ENCODE measurements at places on chromosomes 5 and 9.

DNA sequence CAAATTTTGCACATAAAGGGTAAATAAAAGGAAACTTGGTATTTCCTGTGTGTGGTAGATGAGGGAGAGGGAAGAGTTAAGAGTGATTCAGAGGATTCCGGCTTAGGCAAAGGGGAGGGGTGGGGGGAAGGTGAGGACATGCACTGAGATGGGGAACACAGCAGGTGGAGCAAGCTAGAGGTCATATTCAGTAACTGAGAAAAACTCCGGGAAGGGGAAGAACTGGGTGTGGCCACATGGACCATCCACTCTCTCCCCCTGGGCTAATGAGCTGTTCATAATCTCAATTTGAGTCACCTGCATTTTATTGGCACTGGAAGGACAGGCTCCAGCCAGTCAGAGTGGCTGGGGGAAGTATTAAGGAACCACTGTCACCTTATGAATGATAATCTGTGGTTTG lies 45.1 kb upstream of the UGCG start:
- no peak for DNase-seq

DNA sequence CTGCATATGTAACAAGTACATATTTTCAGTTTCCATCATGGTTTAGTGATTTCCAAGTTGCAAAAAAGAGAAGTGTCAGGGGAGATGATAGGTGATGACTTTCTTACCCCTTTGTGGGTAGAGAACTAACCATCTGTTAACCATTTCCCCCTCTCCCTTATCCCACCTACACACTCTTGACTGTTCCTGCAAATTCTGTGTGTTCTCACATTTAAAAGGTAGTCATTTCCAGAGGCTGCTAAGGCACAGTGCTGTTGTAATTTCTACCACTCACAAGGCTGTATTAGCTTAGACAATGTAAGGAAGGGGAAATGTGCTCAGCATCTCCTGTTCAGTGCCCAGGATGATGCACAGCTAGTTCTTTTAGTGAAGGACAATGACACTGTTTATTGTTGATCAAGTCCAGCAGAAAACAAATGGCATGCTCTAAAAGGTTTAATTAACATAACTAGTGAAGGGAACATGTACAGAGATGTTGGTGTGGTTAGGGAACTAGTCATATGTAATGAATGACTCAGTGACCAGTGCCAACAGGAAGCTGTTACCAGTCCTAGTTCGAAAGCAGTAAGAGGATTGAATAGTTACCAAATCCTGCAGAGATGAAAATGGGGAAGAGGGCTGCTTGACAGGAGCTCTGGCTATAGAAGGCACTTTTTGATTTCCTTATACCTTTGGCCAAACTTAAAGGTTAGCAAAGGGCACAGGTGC lies 165.1 kb downstream of the PLK2 start:
- DNase-seq: no peak

DNA sequence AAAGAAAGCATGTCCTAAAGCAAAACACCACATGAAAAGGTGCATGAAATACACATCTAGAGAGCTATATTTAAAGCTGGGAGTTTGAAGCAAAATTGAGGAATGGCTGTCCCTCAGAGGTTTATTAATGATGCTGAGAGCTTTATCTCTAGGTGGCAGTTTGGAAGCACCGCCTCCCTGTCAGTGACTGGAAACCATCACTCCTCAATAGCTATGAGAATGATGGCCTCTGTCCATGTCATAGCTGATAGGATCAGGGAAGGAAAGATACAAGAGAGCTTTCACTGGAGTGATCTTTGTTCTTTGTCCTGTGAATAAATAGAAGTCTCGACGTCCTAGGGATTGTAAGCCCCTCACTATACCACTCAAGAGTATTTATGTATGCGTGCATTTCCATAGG lies 110.5 kb downstream of the NUDT12 start:
- DNase-seq: no peak

DNA sequence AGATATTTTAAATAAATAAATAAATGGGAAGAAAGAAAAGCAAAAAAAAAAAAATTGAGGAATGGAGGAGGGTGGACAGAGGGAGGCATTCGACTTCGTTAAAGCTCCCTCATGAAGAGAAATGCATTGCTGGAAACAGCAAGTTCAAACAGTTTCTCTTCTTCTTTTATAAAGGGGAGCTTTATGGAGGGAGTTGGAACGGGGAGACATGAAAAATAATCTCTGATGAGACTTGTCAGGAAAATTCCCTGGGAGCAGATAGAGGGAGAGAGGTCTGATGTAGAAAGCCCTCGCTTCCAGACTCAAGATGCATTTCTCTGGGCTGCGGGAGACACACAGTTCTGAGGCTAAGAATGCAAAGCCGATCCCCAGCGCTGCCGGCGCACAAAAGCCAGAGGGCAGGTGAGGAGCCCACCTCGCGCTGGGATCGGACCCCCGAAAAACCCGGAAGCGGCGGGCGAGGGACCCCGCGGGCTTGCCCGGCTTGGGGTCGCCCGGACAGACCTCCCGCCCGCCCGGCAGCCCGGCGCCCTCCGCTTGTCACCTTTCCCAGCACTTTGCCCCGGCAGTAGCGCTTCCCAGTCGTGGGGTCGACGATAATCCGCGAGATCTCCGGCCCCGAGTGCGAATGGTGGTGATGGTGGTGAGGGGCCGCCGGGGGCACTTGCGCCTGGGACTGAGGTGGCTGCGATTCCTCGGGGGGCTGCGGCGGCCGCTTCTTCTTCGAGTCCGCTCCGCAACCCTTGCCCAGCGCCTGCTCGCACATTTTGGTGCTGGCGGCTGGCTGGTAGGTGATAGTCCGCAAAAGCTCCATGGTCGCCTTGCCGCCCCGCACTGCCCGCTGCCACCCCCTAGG lies 512 bp downstream of the PLK2 start:
- no peak for DNase-seq

- peak; percentile 83 for DNase-seq
Observed at GRCh38 chr5:55172937-55173686, at the start of gene CDC20B. Gene CDC20B, minus strand, starts transcription at chr5:55173177. Its CDS starts 177 bp downstream, at chr5:55173000.

DNA sequence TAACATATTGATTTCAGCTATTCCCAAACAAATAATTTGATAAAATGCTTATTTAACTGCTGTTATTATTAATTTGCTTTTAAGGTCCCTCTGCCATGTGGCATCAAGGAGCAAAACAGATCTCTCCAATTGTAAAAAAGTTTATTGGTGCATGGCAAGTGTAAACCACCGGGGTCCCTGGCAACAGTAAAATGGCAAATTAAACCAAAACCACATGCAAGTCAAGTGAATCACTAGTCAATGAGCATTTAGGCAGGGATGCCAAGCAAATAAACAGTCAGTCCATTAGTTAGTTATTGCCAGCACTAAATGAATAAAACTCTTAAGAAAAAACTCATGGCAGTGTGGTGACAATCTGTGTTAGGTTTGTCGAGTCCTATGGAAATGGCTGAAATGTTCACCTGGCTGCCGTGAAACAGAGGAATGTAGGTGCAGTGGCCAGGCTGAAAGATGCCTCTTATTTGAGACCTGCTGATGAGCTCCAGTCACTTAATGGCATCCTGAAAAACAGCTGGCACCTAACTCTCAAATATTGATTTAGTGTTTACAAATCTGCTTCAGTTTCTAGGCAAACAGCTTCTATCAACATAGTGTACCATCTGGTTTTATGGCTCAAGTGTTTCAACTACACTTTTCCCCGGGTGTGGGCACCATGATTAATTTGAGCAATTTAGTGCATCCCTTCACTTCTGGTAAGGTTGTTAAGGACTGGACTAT lies 296.5 kb upstream of the ITGA1 start:
- DNase-seq: no peak

DNA sequence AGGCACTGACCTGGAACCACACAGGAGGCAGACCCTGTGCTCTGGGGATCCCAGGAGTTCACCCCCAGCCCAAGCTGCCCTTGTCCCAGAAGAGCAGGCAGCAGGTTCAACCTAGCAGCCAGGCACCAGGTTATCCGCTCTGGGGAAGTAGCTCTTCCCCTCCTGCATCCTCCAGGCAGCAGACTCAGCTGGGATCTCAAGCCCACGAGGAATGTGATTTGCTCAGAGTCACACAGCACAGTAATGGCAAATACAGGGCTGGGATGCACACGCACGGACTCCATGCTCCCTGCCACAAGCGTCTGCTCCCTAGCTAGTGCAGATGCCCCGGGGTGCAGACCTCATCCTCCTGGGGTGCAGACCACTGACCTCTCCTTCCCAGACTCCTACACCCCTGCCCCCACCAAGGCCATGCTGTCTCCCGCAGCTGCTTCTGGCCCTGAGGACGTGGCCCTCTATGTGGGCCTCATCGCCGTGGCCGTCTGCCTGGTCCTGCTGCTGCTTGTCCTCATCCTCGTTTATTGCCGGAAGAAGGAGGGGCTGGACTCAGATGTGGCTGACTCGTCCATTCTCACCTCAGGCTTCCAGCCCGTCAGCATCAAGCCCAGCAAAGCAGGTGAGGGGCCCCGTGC lies 25.5 kb downstream of the HK3 start:
- no peak for DNase-seq

DNA sequence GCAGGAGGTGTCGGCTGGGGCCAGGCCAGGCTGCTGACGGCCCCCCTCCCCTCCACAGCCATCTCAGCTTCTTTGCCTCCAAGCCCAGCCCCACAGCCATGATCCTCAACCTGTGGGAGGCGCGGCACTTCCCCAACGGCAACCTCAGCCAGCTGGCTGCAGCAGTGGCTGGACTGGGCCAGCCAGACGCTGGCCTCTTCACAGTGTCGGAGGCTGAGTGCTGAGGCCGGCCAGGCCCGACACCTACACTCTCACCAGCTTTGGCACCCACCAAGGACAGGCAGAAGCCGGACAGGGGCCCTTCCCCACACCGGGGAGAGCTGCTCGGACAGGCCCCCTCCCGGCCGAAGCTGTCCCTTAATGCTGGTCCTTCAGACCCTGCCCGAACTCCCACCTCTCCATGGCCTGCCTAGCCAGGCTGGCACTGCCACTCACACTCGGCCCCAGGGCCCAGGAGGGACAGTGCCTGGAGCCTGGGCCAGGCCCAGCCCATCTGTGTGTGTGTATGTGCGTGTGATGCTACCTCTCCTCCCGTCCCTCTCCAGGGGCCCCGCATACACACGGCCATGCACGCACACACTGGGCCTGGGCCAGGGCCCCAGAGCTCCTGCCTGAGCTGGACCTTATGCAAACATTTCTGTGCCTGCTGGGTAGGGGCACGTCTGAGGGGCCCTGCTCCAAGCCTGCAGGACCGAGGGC lies 19.3 kb downstream of the HK3 start:
- no peak for DNase-seq

- DNase-seq: no peak
Observed at GRCh38 chr5:57072218-57072892, 101.5 kb upstream of the GPBP1 start.

- DNase-seq: no peak
Observed at GRCh38 chr5:72149742-72150141, 42.5 kb downstream of the MAP1B start.

DNA sequence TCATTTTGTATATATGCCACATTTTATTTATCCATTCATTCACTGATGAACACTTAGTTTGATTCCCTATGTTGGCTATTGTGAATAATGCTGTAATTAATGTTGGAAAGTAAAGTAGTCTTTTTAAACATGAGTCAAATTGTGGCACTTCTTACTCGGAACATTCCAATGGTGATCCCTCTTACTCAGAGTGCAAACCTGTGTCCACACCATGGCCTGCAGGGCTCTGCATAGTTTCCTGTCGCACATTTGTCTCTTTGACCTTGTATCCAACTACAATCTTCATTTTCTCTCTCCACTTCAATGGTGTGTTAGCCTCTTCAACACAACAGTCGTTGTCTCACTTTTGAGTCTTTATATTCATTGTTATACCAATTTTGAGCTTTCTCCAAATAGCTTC lies 98.1 kb upstream of the PAPPA start:
- no peak for DNase-seq

GRCh38 chr9:73402081-73403028 lies 250.7 kb downstream of the ANXA1 start:
- DNase-seq: no peak

GRCh38 chr5:82408033-82408432 lies 129.9 kb upstream of the RPS23 start:
- DNase-seq: no peak

GRCh38 chr9:128689820-128690683 lies 1.0 kb downstream of the SET start:
- peak; percentile 71 for DNase-seq

DNA sequence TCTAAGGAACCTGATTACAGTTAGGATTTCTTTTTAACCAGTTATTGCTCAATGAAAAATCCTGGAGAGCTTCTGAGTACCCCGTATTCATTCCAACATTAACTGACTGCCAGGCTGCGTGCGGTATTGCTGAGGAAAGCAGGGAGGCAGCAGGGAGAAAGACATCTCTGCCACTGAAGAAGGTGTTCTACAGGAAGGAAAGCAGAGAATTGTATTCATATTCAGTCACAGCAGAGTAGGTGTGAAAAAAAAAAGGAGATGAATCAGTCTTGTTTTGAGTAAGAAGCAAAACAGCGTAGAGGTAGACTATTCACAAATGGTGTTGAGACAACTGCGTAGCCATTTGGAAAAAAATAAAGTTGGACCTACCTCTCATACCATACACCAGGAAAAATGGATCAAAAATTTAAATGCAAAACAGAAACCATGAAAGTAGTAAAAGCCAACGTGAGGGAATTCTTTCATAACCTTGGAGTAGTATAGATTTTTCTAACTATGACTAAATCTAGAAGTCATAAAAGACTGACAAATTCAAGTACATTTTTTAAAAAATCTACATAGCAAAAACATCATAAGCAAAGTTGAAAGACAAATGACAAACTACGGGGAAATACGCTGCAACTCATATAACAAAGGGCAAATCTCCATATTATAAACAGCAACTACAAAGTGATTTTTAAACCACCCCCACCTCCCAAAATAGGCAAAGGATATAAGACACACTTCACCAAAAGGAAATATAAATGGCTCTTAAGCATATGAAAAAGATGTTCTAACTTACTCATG lies 9.9 kb upstream of the NR4A3 start:
- no peak for DNase-seq

- no peak for DNase-seq
Observed at GRCh38 chr9:81661339-81661738, 28.0 kb downstream of the TLE1 start.
